Stimulated activated CD8-positive, alpha-beta memory T cell treated with anti-CD3 and anti-CD28 coated beads, Interleukin-15, amount 100 ng/mL, for 24 hours (primary cell): ENCODE measurements at places on chromosomes 7 and 10.

DNA sequence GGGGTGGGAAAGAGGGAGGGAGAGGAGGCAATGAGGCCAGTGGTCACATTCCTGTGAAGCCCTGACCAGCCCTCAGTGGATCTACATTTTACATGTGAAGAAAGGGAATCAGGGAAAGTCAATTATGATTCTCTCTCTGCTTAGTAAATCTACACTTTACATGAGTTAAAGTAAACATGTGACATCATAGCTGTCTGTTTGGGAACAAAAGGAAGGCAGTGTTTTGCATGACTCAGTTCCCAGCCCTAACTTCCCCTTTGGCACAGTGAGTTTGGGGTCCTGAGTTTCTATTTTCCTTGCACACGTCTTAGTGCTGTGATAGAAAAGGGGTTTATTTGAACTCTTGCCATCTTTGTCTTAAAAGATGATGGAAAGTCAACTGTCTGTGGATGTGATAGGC, 615.1 kb downstream of the SDK1 start:
- no peak for DNase-seq

GRCh38 chr7:132475037-132475668, 101.1 kb downstream of the PLXNA4 start:
- DNase-seq: no peak

DNA sequence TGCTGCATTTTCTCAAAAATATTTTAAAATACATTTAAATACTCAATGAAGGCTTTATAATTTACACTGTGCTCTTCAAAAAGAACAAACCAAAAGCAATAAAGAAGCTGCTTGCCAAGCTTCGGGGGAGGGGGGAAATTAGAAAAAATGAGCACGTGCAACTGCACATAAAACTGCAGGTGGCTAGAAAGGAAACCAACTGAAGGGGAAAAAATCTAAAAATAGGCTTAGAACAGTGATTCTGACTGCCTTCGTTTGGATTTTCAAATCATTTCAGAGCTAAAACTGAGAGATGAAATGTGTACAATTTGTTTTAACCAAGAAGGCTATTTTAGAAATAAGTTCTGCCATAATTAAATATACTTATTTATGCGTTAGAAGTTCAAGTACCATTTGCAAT, 61.4 kb downstream of the ABI1 start:
- DNase-seq: no peak

DNA sequence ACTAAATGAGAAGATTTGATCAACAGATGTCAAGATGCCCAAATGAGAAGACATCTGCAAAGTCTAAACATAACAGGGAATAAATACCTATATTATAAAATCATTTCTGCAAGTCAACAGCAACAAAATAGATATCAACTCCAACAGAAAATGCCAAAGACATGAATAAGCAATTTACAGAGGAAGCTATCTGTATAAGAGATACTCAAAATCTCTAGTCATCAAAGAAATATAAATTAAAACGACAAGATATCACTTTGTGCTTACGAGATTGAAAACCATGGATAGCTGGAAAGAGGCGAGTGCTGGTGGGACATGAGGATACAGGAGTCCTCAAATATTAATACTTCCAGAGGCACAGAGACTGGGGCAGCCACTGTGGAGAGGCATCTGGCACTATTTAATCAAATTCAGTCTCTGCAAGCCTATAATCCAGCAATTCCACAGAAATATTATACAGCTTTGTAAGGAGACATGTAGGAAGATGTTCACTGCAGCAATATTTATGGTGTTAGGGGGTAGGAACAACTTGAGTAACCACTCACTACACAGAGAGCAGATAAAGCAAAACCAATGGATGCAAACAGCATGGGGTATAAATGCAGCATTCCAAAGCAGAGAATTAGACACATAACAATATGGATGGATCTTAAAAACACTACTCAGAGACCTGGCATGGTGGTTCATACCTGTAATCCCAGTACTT, 4.8 kb downstream of the DNMBP start:
- DNase-seq: no peak

DNA sequence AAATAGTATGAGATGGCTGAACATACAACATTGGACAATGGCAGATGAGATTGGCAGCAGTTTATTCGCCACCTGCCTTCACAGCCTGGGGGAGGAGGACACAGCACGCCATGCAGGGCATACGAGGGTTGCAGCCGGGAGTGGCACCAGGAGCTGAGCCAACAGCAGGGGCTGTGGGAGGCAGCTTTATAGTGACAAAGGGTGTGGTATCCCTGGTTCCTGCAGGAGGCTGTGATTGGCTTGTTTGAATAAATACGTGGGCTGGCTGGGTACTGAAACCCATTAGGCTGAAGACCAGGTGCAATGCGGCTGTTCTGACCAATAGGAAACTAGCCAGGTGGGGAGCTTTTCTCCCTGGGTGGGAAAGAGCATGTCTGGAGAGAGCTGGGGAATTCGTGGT, 68.9 kb upstream of the LEP start:
- no peak for DNase-seq

DNA sequence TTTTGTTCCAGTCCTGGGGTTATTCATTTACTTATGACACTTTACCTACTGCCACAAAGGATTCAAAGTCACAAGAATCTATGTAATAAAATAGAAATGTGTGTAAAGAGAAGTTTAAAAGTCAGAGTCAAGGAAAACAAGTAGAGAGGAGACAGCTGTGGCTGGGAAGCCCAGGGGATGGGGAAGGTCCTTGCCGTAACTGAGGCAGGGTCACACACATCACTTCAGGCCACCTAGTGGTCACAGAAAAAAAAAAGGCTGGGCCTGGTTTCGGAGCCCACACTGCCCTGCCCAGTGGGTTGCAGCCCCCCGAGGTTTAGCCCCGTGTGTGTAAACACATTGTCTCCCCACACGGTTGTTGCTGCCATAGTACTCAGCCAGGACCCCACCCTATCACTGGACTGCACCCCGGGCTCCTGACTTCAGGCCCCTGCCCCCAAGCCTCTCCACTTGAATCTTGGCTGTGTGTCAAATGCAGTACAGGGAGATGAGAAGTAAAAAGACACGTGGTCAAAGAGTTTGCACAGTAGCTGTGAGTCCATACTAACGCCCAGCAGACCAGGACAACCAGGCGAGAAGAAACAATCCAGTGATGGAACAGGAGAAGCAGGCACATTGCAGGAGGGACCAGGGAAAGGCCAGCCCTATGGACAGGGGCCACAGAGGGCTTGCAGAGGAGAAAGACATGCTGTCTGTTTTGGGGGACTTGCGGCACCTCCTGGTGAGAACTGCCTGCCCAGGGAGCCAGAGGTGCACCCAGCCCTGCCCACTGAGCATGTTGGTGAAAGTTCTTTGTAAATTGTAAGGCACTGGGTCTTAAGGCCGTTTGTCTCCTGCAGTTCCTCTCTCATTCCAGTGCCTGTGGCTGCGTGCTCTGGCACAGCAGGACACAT, 91.4 kb upstream of the MACROH2A2 start:
- DNase-seq: no peak

GRCh38 chr7:91247500-91247899, 16.7 kb upstream of the FZD1 start:
- DNase-seq: no peak

GRCh38 chr10:73559590-73559989, 31.6 kb downstream of the USP54 start:
- DNase-seq: no peak

DNA sequence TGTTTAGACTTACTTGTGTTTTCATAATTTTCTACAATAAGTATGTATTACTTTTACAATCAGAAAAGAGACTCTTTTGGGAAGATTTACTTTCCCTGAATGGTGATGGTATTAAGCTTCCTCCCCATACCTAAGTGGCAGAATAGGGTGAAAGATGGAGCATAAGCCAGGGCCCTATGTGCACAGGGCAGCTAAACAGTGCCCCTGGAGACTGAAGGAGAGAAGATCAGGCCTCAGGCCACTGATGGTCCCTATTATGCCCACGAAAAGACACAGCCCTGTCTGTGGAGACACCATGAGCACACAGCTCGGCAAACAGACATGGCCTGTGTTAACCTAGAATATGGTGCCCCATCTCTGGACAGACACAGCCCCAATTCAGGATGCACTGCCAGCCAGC, 139.4 kb downstream of the OAT start:
- no peak for DNase-seq

GRCh38 chr7:21160401-21160800, 267.5 kb upstream of the SP4 start:
- DNase-seq: no peak

DNA sequence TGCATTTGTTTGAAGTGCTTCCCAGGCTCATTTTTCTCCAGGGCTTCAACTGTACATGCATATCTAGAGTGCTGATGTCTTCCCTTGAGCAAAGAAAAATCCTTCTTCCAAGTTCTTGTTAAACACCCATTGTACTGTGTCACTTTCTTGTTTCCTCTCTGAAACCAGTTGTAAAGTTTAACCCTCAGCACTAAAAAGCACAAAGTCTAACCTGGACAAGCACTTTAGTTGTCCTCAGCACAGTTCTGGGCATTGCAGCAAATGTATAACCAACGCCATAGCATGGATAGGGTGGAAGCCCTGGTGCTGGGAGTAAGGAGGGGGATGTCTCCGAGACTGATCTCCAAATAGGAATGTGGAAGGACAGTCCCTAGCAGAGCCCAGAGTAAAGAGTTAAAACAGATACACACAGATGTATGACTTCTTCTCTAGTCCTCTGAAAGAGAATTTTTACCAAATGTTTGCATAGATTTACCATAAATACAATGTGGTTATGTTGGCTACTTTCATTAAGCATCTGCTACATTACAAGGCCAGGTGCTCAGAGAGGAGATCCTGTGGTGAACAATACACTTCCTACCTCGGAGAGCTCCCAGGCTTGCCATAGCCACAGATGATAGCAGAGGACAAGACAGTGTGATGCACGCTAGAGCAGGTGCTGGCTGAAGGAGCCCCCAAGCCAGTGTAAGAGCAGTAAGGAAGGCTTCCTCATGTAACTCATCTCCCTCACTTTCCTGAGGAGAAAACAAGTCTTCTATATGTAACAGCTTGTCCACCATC, 57.0 kb downstream of the DNAJC12 start:
- no peak for DNase-seq

GRCh38 chr7:86202833-86203232, 440.9 kb upstream of the GRM3 start:
- no peak for DNase-seq

- DNase-seq: no peak
Measured at GRCh38 chr10:114115661-114116445, 58.1 kb downstream of the CCDC186 start.

DNA sequence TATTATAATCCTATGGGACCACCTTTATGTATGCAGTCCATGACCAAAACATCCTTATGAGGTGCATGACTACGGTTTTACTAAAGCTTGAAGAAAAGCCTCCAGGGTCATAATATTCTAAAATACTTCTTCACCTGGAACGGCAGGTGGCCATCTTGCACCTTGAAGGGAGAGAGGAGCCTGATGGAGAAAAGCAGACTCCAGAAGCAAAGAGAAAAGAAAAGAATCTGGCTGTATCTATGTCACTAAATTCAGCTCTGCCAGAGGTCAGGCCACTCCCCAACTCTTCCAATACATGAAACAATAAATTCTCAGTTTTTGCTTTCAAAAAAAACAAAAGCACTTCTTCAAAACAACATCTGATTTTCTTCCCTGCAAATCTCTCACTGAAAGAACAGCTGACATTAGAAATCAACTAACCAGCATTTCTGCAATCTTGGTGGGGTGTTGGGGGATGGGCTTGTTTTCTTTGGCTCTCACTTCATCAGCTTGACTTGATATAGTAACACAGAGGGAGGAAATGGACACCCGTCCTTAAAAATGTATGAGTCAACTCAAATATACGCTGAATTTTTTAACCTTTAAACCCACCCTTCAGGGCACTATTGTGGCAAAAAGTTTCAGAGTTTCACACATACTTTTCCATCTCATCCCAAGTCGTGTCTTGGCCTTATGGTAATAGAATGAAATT, 21.7 kb downstream of the HIBADH start:
- no peak for DNase-seq

DNA sequence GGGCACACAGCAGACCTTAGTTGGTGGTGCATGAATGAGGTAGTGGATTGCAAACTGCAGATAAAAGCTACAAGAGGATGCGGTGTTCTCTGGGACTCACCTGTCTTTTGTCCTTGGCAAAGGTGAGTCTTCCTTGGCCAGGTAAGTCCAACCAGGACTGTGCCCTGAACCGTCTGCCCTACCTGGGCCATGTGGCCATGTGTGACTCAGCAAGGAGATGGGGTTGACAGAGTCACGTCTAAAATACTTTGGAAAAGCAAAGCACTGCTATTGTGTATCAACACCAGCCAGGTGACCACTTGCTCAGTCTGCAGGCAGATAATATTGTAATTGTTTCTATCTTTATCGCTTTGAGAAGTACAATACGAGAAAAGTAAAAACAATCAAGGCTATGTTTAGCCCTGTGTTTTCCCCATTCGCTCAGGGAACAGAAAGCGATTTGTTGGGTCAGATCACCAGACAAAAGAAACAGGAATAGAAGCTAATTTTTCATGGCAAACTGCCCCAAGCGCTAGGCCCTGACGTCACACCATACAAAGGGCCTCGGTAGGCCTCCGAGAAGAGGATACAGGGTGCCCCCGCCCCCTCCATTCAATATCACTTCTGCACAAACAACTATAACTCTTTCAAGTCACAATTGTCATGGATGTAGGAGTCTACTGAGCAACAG, 57.3 kb downstream of the FAM53B start:
- DNase-seq: no peak

DNA sequence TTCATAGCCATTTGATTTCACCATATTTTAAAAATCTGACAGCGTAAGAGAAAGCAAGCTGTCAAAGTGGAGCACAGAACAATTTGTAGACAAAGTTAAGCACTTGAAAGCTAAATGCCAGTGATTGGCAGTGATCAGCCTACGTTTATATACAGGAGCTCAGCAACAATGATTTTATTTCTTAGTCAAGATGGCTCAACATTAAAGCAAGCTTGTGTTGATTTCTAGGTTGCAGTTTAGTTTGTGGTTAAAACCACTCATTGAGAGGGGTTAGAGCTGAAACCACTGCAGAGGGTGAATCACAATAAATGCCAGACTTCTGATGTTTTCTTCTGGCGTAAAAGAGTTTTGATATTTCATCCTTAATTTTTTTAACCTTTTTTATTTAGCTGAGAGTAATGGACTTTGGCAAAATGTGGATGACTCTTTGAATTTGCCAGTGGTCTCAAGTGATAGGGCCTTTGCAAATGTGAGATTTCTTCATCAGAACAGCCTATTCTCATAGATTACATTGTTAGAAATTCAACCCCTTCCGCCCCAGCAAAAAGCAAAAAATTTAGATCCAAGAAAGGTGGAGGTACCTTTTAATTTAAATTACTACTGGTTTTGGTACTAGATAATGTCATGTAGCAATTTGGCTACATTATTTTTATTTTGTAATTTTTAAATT, 73.8 kb downstream of the SHOC2 start:
- no peak for DNase-seq

DNA sequence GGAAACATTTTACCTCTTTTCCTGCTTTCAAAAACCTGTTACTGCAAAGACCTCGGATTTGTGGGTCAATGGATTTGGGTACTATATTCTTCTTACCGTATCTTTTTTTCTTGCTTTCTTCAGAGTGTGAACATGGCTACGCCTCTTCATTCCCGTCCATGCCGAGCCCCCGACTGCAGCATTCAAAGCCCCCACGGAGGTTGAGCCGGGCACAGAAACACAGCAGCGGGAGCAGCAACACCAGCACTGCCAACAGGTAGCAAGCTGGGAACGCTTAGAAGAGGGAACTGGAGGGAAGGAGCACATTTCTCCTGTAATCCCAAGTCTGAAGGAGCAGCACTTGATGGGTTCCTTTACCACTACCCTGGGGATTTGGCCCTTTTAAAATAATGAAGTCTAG, 20.7 kb downstream of the MXI1 start:
- DNase-seq: no peak

- no peak for DNase-seq
Measured at GRCh38 chr7:84181628-84182027, 13.0 kb downstream of the SEMA3A start.

GRCh38 chr10:125038637-125039036, 96.7 kb downstream of the ZRANB1 start:
- no peak for DNase-seq
